ENCODE measurements at places on chromosomes 2 and 18. TPM values are rescaled to one million over a fixed set of nuclear protein-coding genes. Genes with fewer than 3 reads are reported as not detected.
A peak's percentile ranks its signal among the peaks of the same experiment; 100 is the strongest.

TNFAIP6 gene
- total RNA-seq = 0.21 TPM

GDF7 gene
- total RNA-seq = 0.10 TPM

ANKRD29 gene
- total RNA-seq = 3.8 TPM

MAP3K2 gene
- total RNA-seq = 43.3 TPM

MAL gene
- not detected for total RNA-seq

ERBB4 gene
- 0.79 TPM for total RNA-seq

CPLX4 gene
- not detected for total RNA-seq

PPP4R3B gene
- 58.6 TPM for total RNA-seq

SLC40A1 gene
- 1.2 TPM for total RNA-seq

MERTK gene
- total RNA-seq = 0.10 TPM

DOCK10 gene
- total RNA-seq = 22.7 TPM

DARS1 gene
- total RNA-seq = 116 TPM

IL37 gene
- total RNA-seq = not detected

HOXD3 gene
- total RNA-seq = 1.0 TPM

GRCh38 chr18:43267818-43268217, 9.5 kb downstream of the SYT4 start:
- no peak for DNase-seq

- no peak for DNase-seq
Measured at GRCh38 chr2:191831410-191831994, 15.4 kb downstream of the CAVIN2 start.

DNA sequence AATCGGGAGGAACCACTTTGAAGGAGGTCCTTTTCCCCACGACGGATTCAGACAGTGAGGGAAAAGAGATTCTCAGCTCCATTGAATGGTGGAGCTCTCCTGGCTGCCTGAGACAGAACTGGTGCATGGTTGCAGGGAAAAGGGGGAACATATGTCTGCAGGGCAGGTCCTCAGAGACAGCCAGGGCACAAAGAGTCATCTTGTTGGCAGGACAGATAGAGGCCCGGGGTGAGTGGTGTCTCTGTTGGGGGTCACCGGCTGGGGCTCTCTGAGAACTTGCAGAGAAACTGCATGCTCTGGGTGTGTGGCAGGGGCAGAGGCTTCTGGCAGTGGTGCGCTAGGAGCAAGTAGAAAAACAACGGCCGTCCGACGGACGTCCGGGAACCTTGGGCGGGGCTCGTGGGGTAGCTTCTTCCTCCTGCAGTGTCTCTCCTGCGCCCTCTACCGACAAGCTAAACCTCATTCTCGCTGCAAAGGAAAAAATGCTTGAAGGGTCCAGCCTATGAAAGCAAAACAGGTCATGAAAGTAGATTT, 94.3 kb downstream of the CDCA7 start:
- peak; percentile 87 for DNase-seq

DNA sequence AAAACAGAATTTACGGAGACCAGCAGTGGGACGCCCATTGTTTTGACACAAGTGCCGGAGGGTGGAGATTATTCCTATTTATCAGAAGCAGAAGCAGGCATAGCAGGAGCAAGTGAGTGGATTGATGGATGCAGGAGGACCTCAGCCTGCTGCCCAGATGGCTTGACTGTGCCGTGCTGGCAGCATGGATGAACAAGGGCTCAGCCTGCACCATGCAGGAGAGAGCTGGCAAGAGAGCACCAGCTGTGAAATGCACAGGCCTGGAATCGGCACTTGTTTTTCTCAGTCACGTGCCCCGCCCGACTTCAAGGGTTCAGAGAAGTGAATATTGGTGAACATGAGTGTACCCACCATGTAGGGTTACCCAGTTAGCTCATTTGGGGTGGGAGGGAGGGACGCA, 4.0 kb downstream of the IL1R2 start:
- no peak for DNase-seq

GRCh38 chr2:145654156-145654555, 1134.2 kb upstream of the ZEB2 start:
- DNase-seq = no peak

DNA sequence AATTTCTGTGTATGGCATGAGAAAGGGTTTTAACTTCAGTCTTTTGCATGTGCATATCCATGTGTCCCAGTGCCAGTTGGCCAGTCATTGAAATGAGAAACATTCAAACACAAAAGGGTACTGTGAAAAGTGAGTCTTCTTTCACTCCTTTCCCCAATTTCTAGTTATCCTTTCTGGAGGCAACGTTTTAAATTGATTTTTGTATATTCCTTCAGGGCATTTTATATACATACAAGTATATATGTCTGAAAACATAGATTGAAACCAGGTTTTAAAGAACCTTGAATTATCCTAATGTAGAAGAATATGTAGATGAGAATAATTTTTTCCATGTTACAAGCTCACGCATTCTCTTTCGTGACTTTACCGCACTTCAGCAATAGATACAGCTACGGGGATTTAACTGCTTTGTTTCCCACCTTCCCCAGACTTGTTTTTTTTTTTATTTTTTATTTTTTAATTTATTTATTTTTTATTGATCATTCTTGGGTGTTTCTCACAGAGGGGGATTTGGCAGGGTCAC, 18.8 kb downstream of the DDX1 start:
- DNase-seq = no peak

GRCh38 chr2:240629968-240630770, 4.9 kb downstream of the GPR35 start:
- no peak for DNase-seq

GRCh38 chr2:172273910-172274571, 153.3 kb upstream of the ITGA6 start:
- no peak for DNase-seq

- DNase-seq = no peak
Measured at GRCh38 chr2:233464531-233465240, 101.9 kb downstream of the USP40 start.

DNA sequence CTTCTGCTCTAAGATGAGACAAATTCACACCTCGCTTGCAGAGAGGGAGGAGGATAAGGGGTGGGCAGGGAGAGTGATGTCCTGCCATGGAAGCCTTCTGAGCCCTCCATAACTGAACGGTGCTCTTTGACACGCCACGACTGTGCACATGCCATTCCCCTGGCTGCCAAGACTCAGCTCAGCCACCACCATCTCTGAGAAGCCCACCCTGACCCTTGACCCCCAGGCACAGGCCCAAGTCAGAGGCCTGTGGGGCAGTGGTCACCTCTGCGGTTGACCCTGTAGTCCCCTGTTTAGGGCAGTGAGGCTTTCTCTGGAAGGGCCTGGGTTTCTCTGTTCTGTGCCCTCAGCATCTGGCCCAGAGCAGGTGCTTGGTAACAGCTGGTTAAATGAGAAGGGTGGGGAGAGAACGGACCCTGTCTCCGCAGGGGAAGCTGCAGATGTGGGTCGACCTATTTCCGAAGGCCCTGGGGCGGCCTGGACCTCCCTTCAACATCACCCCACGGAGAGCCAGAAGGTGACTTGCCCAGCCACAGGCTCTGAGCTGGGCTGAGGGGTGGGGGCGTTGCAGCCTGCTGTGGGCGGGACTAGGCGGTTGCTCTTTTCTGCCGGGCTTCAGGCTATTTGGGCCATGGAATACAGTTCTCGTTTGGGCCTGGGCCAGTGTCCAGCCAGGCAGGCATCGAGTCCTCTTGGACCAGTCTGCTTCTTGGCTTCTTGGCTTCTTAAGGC, 215.1 kb downstream of the DYSF start:
- no peak for DNase-seq

GRCh38 chr2:6945087-6945813, 28.0 kb downstream of the RNF144A start:
- no peak for DNase-seq

- peak; percentile 62 for DNase-seq
Measured at GRCh38 chr2:111032721-111033429, 87.8 kb upstream of the BCL2L11 start.

- peak; percentile 90 for DNase-seq
Measured at GRCh38 chr2:223563462-223563861, 38.7 kb downstream of the SCG2 start.

DNA sequence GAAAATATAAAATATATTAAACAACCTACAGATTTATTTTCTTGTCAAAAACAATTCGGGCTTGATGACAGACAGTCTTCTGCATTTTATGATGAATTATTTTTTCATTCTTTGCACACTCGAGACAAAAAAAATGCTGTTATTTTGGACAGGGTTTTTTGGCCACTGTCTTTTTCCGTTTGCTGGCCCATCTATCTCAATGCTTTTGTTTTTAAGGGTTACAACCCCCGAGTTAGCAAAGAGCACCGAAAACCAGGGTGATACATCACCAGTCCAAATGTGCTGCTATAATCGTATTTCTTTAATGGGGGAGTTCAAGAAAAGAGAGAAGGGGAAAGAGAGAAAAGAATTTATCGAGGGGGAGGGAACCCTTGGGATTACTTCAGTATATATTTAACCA, 7.7 kb downstream of the EVX2 start:
- DNase-seq = no peak

- DNase-seq = no peak
Measured at GRCh38 chr2:116975608-116976007, 838.9 kb upstream of the DDX18 start.

DNA sequence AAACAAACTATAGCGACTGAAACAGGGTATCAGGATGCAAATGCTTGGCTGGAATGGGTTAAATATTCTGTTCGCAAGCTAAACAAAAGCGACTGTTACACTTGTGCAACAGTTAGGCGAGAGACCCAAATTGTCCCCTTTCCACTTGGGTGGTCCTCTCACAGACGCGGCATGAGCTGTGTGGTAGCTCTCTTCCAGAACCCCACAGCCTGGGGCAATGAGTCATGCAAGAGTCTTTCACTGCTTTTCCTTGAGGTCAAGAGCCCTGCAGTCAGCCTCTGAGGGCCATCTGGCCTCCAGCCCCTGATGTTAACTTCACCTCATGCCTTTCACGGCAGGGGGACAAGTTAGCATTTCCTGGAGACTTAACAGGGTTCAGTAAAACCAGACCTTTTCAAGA, 25.7 kb downstream of the SULT1C4 start:
- peak; percentile 89 for DNase-seq

GRCh38 chr18:80193701-80194100, 53.6 kb downstream of the PARD6G start:
- DNase-seq = no peak

DNA sequence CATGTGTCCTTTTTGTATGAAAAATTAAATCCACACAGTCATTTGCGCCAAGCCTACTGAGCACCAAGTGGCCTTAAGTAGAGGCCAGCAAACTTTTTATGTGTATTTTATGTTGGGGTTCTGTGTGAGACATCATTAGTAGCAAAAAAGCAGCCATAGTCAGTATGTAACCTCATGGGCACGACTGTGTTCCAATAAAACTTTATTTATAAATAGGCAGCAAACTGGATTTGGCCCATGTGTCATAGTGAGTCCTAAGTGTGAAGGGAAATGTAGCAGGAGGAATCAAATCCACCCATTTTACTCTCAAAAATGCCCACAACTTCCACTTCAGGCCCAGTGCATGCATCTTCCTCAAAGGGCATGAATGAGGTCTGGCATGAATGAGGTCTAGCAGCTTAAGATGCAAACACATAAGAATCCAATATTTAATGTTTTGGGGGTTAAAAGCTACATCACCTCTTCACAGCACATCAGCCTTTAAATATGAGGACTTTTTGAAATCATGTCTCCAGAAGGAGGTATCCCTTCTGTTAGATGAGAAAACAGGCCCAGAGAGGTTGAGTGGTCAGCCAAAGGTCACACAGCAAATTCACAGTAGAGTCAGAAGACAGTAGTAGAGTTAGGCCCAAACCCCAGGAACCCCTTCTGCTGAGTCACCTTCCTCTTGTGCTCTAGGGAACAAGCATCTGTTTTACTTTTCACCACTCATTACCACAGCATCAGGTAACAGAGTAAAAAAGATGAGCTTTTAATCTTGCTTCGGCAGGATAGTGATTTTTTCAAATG, 45.6 kb downstream of the MREG start:
- DNase-seq = no peak

DNA sequence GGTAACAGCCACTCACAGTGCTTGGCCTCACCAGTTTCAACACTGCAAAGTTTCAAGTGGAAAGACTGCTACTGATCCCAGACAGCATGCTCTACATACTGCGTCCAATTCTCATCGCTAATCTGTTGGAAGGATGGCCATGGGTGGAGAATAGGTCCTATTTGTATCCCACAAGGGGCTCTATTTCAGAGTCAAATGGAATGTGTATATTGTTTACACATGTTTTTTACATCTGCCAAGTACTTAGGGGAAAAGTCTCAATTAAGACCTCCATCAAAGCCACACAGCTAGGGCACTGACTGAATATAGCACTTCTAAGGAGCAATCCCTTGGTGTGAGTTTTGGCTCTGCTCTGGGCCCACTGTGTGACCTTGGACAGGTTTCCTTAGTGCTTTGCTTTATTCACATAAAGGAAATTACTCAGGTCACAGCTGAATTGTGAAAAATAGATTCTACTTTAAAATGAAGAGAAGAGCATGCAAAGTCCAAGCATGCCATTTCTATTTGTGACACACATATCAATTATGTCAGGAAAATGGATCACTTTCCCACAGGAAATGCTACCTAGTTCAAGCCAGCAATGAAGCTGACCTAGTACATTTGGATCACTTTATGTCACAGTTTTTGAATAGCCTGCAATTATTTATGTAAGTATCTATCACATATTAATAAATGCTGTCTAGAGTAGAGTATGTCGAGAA, 112.9 kb upstream of the STK17B start:
- DNase-seq = no peak

GRCh38 chr18:27964811-27965210, 212.1 kb downstream of the CDH2 start:
- DNase-seq = peak; percentile 86

DNA sequence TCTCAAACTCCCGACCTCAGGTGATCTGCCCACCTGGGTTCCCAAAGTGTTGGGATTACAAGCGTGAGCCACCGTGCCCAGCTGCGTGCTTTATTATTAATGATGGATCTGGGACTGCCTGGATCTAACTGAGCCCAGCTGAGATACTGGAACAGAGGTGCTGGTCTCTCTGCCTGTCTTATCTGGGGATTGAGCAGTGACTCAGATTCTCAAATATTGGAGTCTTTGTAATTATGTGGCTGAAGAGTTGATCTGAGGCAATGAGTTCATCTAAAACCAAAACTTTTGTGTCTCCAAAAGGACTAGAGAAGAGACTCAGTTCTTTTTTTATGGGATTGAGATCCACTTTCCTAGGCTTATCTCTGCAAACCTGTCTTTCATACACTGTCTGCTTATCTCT, 16.3 kb downstream of the PLEKHB2 start:
- DNase-seq = no peak

GRCh38 chr18:48563027-48563426, 24.2 kb downstream of the CTIF start:
- peak; percentile 86 for DNase-seq

GRCh38 chr2:132978840-132979239, 308.8 kb upstream of the LYPD1 start:
- no peak for DNase-seq

- no peak for DNase-seq
Measured at GRCh38 chr2:15665067-15665942, 73.6 kb downstream of the DDX1 start.
